RKO (cell line): ENCODE measurements at places on chromosomes 7 and 10.

DNA sequence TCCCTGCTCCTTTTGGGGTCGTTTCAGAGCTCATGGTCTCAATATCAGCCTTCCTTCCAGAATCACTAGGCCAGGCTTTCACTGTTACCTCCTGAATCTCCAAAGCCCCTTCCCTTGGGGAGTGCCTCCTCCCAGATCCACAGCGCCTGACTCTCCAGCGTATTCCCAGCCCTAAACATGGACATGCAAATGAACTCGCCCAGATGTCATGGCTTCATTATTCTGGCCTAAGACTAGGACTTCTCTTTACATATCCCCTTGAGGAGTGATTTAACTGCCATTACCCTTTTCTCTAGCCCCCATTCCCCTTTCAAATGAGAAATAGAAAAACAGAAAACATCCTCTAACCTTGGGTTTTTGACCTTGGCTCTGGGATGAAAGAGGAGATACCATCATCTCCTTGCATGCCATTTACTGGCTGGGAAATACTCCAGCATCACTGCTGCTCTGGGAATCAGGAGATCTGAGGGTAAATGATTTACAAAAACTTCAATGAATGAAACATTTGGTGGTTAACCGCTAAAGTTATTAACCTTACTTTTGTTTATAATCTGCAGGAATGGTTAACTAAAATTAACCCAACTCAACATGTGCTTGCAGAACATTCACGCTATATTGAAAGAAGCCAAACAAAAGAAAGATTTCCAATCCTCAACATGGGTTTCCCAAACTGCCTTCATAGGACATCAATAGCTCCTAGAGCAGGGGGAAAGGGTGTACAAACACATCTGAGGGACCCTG, 37.0 kb downstream of the FAM171A1 start:
- no peak for DNase-seq

DNA sequence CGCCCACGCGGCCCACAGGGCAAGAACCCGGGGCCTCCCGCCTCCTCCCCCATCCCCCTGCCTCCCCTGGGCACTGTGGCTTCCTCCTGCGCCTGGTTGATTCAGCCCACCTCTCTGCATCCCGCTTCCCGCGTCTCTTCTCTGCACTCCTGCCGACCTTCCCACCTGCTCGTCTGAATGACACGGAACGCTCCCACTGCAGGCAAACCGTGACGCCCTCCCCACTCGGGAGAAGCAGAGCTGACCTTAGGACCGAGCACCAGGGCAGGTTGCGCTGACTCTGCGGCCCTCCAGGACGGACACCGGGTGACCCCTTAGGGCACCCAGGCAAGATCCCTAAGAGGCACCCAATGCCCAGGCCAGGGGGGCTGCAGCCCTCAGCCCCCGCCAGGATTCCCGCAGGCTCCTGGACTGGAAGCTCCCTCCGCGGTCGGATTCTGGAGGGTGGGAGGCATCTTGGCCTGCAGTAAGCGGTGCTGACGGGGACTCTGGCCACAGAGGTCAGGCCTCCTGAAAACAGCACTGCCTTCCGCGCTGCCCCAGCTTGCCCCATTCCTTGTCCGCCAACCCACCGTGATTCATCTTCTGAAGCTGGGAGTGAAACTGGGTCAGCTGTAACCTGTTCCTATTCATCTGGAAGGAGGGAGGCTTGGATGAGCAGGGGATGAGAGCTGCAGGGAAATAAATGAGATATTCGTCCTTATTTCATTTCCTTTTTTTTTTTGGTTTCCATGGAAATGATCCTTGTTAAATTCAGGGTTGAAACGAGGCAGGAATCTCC, 990 bp downstream of the CALML3 start:
- DNase-seq = no peak

- no peak for DNase-seq
Observed at GRCh38 chr10:70532554-70533188, 54.1 kb downstream of the PALD1 start.

DNA sequence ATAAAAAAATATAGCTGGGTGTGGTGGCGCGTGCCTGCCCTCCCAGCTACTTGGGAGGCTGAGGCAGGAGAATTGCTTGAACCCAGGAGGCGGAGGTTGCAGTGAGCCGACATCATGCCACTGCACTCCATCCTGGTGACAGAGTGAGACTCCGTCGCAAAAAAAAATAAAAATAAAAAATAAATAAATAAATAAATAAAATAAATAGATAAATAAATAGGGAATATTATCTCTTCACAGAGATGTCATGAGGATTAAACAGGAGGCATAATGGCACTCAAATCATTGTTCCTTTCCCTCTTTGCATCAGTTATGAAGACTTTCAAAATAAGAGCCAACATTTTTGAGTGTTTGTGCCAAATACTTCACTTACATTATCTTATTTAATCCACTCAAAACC, 32.0 kb upstream of the BMPR1A start:
- DNase-seq = no peak

DNA sequence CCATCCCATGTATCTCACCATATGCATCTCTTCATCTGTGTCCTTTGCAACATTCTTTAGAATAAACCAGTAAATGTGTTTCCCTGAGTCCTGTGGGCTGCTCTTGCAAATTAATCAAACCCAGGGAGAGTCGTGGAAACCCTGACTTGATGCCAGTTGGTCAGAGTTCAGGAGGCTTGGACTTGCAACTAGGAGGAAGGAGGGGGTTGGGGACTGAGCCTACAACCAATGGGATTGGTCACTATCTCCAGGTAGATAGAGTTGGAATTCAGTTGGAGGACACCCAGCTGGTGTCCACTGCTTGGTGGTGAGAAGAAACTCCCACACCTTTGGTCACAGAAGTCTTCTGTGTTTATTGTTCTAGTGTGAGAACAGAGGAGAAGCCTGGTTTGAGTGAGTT, 38.3 kb upstream of the PRKCQ start:
- DNase-seq = no peak

DNA sequence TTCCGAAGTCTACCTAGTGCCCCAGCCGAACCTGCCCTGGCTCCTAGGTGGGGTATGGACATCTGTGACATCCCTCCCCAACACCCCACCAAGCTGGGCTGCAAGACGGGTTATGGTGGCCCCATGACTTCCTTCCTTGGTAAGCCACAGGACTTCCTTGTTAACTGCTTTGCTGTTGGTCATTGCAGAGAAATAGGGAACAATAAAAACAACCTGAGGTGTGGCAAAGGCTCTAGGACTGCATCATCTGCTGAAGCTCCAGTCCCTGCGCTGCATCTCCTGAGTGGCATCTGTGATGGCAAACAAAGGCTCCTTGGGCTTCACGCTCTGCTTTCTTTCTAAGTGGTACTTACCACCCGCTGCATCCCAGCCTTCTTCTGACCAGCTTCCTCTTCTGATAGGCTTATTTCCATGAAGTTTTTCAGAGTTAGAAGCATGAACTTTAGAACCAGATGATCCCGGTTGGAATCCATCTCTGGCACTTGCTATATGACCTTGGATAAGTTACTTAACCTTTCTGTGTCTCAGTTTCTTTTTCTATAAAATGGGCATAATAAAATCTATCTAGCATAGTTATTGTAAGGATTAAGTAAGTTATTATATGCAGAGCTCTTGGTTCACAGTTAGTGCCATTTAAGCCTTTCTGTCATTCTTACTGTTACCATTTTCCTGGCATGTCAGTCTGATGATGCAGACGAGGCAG, 216.8 kb downstream of the RPS24 start:
- DNase-seq = no peak

- no peak for DNase-seq
Observed at GRCh38 chr7:47249361-47249760, 332.6 kb downstream of the TNS3 start.

DNA sequence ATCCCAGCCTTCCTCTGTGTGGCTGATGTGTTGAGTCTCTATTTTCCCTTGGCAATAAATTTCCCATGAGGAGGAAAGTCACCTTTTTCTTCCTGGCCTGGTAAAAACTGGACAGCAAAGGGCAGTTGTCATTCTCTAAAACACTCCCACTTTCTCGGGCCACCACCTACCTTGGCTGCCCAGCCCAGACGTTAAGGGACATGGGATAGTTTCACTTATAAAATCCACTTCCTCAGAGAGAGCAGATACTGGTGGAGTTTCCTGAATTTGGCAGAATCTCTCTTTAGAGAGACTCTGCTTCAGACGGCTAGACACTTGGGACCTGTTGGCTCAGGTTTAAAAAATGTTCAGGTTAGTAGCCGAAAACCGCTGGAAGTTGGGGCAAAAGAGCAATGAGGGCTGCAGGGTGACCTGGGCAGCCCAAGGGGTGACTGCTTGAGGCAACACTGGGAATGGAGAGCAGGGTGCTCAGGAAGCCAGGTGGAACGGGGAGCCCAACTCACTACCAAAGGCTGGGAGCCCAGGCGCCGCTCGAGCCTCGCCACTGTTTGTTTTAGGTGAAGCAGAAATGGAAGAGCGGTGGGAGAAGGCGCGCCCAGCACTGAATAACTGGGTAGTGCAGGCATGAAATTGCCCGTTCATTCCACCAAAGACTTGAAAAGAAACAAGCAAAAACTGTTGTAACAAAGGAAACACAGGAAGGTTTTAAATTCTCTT, 186.1 kb downstream of the TRIL start:
- no peak for DNase-seq

DNA sequence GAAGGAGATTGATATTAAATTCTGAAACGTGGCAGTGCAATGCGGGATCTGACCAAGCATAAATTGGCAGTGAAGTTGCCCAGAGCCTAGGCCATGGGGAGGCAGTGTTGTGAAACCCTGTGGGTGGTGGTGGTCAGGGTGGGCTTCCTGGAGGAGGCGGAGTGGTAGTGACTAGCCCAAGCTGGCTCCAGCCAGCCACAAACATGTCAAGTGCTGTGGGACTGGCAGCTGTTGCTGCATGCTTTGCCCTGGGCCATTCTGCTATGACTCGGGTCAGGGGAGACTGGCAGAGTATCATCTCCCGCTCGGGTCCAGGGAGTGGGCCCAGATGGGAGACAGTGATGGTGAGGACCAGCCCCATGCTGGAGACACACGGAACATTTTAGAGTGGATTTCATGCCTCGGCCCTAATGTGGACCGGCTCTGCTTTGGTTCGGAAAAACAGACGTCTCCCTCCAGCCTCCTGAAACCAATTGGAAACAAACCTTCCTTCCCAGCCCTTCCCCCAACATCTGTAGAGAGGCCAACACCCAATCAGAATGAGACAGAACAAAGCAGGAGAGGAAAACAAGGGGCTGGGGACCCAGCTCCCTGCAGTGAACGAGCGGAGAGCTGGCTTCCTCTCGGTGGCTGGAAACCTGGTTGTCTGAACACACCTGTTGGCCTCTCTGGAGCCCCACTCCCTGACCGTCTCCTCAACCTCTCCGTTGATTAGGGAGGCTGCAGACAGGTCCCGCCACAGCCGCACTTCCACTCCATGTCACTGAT, 58.2 kb downstream of the TMEM270 start:
- no peak for DNase-seq

- DNase-seq = no peak
Observed at GRCh38 chr7:108697254-108697653, 127.6 kb downstream of the DNAJB9 start.

- DNase-seq = no peak
Observed at GRCh38 chr7:1108264-1108920, 20.5 kb downstream of the GPER1 start.

GRCh38 chr7:7816816-7817536, 98.6 kb upstream of the RPA3 start:
- DNase-seq = no peak

- DNase-seq = no peak
Observed at GRCh38 chr10:27536437-27536836, 32.3 kb downstream of the RAB18 start.

DNA sequence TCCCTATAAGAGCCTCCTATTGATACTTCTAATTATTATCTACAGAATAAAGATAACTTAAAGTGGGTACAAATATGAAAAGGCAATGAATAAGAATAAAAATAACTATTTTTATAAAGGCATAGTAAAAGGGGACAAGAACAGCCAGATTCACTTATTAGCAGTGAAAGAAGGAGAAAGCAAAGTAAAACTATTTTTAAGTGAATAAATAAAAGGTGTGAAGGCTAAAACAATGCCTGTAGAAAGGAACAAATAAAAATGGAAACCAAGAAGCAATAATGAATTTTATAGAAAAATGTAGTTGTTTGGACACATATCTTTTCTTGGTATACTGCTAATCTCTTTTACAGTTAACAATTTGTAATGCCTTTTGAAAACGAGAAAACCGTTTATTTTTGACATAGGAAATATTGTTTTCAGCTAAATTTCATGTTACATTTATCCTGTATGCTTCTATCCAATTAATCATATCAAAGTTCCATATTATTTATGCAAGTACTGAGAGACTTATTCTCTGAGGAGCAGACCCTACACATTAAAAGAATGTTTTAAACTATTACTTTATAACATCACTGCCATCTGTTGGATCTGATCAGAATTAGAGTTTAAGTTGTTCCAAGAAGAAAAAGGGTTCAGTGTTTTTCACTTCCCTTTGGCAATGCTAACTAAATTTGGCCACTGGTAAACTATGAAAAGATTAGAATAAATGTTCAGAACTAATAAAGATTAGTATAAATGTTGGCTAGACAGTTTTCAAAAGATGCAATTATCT, 59.1 kb downstream of the ARMC3 start:
- peak; percentile 69 for DNase-seq

DNA sequence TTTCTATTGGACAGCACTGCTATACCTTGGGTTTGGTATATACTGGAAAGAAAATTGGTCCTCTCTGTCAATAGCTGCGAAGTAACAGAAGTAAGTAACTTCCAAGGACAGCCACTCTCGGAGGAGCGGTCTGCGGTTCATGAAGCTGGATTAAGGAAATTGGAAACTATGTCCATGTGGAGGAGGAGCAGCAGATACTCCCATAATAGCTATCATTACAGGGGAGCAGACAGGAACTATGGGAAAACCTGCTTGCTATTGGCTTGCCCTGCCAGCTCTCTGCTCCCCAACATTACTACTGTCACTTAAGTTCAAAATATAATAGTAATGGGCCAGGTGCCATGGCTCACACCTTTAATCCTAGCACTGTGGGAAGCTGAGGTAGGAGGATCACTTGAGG, 83.9 kb upstream of the TRIL start:
- DNase-seq = no peak

DNA sequence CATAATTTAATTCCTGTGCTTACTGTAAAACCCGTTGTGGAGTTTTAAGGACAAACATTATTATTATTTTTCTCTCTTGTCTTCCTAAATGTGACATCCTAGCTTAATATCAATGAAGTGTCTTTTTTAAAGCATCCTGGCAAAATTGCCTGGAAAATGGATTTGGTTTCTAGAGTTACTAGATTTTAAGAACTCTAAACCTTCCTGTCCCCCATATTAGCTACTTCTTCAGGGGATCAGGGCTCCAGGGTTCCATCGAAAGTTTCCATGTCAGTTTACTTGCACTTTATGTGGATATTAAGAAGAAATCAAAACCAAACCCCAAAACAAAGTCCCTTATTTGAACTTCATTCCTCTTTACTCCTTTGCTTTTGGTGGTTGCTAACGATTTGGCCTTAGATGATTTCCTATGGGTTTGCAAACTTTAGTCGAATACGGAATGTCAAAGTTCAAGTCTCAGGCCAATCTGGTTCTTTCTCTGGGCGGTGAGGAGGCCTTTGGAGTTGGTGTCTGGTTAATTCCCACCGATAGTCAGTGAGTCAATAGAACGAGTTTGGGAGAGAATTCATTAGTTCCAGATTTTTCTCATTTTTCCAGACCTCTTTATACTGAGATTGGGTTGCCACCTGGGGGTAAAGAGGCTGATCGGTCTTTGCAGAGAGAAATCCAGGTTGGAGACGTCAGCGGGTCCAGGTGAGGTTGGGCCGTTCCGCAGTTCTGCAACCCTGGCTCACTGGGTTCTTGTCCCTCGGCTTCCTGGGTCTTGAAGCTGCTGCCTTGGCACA, 1.1 kb downstream of the CUX1 start:
- DNase-seq = no peak

- no peak for DNase-seq
Observed at GRCh38 chr7:3960050-3960763, 659.2 kb downstream of the SDK1 start.

GRCh38 chr10:75345738-75346137, 55.8 kb downstream of the ZNF503 start:
- no peak for DNase-seq
